ENCODE measurements at places on chromosomes 16 and 17.

- no peak for DNase-seq
These were observed 262.9 kb downstream of the PARN start for GRCh38 chr16:14366974-14367707.

- DNase-seq: no peak
These were observed 1.6 kb downstream of the KIF22 start for GRCh38 chr16:29791845-29792807.

DNA sequence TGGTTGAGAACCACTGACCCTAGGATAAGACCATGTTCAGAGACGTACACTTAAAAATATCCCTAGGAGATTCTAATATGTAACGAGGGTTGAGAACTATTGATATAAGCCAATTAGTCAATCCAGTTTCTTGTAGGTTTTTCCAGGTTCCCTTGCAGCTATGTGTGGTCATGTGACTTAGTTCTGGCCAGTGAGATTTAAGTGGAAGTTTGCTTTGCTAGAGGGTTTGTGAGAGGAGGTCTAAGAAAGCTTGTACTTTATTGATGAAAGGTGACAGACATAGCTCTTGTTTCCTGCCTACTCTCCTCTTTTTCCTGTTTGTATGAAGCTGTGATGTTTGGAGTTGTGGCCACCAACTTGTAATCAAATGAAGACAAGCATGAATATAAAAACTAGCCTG is 110.1 kb upstream of the SIAH1 start:
- no peak for DNase-seq

- no peak for DNase-seq
These were observed 342.5 kb downstream of the CPPED1 start for GRCh38 chr16:12461201-12461600.

- DNase-seq: no peak
These were observed at the start of gene RPUSD1 for GRCh38 chr16:787978-788398. RPUSD1 (minus strand) TSS chr16:788381; CDS start chr16:787737, 644 bp downstream.

DNA sequence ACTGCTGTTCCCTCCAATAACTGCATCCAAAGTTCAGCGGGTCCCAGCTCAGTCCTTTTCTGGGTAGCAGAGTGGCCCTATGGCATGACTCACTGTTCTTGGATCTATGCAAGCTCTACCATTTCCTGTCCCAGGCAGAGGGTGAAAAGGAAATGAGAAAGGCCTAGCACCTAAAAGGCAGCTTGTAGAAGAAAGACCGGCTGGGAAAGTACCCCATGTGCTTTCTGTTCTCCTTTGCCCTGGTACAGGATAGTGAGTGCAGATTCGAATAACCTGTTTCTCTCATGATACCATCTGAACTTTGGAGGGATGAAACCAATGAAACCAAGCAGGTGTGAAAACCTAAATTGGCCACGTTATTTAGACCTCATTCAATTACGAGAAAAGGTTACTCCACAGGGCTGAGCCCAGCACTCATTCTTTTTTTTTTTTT is 12.7 kb upstream of the HASPIN start:
- peak; percentile 45 for DNase-seq

DNA sequence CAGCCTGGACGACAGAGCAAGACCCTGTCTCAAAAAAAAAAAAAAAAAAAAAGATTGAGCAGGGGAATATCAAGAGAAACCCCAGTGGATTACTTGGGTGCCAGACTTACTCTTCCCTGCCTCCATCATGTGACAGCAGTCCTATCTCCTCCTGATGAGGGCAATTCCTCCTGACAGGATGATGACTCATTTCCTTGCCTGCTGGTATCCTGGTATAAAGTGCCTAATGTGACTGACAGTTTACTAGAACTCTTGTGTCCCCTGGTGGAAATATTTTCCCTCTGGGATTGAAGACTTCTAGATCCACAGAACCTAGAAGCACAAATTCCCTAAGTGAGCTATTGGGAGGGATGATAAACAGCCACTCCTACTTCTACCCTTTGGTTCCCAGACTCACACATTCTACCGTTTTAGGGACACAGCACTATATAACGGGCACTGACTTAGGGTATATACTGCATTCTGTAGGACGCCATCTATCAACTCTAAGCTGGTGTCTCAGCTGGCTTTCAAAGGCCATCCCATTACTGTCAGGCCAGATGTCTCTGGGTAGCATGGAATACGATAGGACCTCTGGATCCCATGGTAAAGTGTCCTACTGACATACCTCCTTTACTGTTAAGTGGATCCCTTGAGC is 114.6 kb upstream of the MED13 start:
- no peak for DNase-seq

DNA sequence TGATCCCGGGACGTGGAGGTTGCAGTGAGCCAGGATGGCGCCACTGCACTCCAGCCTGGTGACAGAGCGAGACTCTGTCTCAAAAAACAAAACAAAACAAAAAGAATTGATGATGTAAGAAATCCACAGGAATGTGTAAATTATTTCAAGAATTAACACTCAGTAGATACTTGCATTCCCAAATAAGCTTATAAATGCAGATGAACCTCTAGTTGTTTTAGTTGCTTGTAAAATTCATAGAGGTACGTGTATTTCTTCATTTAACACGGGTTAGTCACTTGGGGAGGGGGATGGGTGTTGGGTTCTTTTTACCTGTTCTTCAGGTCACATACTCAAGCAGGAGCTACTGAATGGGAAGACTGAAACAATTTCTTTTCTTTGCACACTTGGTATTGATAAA is 55.7 kb upstream of the FBXO47 start:
- DNase-seq: no peak

- no peak for DNase-seq
These were observed 44.8 kb downstream of the RNF135 start for GRCh38 chr17:31015639-31016038.

- no peak for DNase-seq
These were observed 45.0 kb downstream of the CDH13 start for GRCh38 chr16:82671741-82672140.

DNA sequence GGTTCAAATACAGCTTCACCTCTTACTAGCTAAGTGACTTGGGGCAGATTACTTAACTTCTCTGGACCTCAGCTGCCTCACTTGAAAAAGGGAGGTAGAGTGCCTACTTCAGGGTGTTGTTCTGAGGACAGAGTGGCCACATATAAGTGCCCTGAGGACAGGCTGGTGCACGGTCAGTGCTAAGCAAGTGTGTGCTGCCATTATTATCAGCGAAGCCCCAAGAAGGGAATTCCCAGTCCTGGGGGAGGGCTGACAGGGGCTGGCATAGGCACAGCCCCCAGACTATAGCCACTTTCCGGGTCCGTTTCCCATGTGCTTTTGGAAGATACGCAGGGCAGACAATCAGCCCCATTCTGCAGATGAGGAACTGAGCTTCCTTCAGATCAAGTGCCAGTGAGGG is 2.5 kb downstream of the ZBTB4 start:
- no peak for DNase-seq

- no peak for DNase-seq
These were observed 684 bp downstream of the ZFP90 start for GRCh38 chr16:68539711-68540239.

DNA sequence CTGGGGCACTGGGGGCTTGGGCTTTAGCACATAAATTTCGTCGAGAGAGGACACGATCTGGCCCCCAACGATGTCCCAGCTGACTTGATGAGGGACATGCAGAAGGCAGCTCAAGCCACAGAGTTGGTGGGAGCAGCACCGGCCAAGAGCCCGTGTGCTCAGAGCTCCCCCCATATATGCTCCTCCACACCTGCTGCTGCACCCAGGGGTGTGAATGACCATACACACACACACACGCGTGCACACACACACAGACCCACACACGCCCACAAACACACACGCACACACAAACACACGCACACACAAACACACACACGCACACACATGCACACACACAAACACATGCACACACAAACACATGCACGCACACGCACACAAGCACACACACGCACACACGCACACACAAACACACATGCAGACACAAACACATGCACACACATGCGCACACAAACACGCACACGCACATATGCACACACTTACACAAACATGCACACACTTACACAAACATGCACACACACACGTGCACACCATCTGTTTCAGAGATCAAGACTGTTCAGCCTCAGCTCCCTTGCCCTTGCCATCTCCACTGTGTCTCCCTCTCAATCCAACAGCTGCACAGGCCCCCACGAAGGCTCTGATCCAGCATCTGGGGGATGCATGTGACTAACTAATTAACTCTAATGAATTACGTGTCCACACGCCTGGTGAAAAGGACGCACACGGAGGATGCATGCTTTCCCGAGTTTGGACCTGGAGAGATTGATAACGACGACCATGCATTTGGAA is 85.6 kb upstream of the TNRC6C start:
- no peak for DNase-seq

DNA sequence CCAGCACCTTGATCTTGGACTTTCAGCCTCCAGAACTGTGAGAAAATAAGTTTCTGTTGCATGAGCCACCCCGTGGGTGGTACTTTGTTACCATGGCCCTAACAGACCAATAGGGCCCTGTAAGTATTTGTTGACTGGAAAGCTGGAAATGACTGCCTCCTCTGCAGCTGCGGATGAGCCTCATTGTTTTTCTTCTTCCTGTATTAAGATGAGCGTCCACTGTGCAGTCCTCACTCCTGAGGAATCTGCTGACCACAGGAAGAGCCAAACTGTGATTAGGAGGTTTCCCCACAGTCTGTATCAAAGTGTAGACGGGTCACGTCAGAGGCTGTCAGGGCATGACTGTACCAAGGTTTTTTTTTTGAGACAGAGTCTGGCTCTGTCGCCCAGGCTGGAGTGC is 12.2 kb upstream of the AKTIP start:
- no peak for DNase-seq

GRCh38 chr16:74045513-74045912 is 251.1 kb upstream of the PSMD7 start:
- DNase-seq: no peak

DNA sequence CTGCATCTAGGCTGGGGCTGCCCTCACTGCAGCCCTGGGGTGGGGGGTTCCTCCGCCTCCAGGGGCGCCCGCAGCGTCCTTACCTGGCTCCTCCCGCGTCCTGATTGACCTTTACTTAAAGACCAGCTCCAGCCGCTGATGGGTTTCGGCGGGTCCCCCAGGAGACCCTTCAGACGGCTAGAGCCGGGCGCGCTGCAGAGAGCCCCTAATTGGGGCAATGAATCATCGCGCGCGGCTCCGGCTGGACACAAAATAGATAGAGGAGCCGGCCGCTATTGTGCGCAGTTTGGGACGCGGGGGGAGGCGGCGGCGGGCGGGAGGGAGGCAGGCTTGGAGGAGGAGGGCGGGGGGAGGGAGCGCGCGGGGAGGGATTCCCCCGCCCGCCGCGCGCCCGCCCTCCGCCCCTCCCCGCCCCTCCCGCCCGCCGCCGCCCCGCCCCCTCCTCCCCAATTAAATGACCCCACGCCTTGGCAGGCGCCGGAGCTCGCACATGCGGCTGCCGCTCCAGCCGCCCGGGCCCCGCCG is 56.5 kb upstream of the CIBAR2 start:
- DNase-seq: no peak

GRCh38 chr16:11118479-11118878 is 137.5 kb downstream of the SOCS1 start:
- no peak for DNase-seq

- DNase-seq: no peak
These were observed 37.5 kb upstream of the CIBAR2 start for GRCh38 chr16:85149776-85150175.

GRCh38 chr16:51072591-51072990 is 78.5 kb downstream of the SALL1 start:
- no peak for DNase-seq

- DNase-seq: no peak
These were observed 1.7 kb upstream of the MRM1 start for GRCh38 chr17:36599546-36600250.

GRCh38 chr17:66996926-66997325 is 32.4 kb downstream of the CACNG4 start:
- no peak for DNase-seq

- no peak for DNase-seq
These were observed 18.9 kb downstream of the NTAN1 start for GRCh38 chr16:15037003-15037402.

DNA sequence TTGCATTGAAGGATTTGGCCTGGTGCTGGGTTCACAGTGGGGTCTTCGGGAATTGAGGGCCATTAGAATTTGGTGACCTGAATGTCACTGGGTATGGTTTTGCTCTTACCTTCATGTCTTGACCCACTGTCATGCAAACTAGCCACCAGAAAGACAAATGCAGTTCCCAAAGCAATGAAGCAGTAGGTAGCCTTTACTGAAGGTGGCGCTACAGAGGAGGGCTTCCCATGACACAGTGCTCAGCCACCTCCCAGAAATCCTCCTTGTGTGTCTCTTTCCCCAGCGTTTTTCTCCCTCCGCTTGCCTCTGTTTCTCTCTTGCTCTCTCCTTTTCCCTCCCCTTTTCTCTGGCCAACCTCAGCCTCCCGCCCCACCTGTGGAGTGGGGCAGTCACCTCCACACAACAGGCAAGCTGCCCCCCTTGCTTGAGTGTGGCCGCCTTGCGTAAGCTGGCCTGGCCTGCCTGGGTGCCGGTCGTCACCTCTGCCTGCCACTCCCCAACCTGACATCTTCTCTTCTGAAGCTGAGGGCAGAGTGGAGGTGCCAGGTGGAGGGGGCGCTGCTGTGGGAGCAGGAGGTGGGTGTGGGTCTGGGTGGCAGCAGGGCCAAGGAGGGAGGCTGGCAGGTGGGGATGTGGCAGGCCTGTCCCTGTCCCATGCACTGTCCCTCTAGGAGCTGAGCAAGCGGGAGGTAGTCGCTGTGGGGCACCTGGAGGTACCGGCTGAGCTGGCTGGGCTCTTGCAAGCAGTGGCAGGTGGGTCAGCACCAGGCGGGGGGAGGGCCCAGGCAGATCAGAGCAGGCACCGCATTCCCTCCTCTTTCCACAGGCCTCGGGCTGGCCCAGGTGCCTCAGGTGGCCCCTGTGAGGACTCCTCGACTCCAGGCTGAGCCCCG is 34.7 kb downstream of the MYO15A start:
- DNase-seq: no peak

DNA sequence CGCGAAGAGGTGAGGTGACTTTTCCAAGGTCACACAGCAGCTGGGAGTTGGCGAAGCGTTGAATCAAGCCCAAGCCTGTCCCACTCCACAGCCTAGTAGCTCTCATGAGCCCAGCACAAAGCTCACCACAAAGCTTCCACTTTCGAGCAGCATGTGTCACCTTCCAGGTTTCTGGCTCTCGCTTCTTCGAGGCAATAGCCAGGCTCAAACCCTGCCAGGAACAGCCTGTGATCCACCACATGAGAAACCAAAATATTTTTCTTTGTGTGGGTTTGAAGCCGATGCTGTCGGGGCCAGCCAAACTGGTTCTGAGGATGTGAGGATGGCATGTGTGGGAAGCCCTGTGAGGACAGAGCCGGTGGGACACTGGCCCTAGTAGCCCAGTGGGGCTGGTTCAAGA is 68.1 kb downstream of the COG7 start:
- DNase-seq: no peak

GRCh38 chr16:69599731-69600130 is 34.0 kb downstream of the NFAT5 start:
- DNase-seq: no peak

Measured in stimulated activated CD8-positive, alpha-beta memory T cell treated with anti-CD3 and anti-CD28 coated beads, Interleukin-7, amount 100 ng/mL, for 1 hour (primary cell).